ENCODE measurements at places on chromosomes 2 and 18.

GRCh38 chr2:151357359-151357758, at the start of gene TNFAIP6:
Gene TNFAIP6, plus strand, starts transcription at chr2:151357592. Its CDS starts 75 bp downstream, at chr2:151357667.
- no peak for DNase-seq

- DNase-seq, result no peak
Measured at GRCh38 chr18:78681396-78681795, 298.2 kb upstream of the SALL3 start.

DNA sequence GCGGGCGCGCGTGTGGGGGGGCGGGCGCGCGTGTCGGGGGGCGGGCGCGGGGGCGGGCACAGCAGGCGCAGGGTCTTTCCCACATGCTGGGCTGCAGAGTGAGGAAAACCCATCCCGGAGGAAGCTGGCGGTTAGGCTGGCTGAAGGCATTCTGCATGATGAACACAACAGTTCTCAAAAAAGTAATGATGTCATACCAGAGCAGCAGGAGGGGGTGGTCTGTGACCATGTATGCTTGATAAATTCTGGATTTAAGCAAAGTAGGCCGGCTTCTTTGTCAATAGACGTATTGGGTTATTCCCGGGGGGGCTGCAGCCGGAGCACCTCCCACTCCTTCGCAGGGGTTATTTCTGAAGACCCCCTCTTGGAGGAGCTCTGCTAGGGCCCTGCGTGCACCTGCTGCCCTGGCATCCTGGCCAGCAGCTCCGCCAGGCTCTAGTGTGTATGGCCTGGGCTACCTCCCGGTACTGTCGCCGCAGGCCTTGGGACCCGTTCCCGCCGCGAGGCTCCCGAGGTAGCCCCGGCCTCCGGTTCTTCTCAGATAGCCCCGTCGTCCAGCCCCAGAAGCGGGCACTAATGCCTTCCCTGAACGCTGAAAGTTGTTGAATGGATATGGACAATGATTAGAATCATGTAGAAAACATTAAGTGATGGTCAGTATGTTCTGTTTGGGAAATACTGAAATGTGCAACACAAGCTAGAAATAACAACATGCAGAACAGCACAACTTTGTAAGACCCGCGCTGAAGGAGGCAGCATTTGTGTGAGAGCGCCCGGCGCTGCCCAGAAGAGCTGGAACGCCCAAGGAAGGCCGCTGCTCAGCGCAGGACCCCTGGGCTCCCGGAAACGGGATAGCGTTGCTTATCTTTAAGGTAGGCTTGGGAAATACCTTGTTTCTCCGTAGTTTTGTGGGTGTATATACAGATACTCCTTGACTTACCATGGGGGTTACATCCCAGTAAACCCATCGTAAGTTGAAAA, 101.4 kb upstream of the RAB6C start:
- no peak for DNase-seq

GRCh38 chr2:182230561-182230960, 196.3 kb downstream of the PDE1A start:
- no peak for DNase-seq

DNA sequence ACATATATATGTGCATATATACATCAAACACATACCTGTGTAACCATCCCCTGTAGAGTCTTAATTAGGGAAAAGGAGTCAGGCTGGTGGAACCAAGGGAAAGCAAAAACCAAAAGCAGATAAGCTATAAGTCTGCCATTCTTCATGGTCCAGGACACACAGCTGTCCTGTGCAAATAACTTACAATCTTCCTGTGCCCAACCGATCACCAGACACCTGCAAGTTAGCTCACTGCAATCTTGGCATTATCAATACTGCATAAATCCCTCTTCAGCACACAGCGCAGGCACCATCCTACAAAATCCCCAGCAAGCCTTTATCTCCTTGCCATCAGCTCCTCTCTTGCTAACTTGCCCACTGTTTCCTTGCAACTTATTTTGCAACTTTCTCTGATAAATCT, 60.8 kb upstream of the DYNAP start:
- DNase-seq, result no peak

DNA sequence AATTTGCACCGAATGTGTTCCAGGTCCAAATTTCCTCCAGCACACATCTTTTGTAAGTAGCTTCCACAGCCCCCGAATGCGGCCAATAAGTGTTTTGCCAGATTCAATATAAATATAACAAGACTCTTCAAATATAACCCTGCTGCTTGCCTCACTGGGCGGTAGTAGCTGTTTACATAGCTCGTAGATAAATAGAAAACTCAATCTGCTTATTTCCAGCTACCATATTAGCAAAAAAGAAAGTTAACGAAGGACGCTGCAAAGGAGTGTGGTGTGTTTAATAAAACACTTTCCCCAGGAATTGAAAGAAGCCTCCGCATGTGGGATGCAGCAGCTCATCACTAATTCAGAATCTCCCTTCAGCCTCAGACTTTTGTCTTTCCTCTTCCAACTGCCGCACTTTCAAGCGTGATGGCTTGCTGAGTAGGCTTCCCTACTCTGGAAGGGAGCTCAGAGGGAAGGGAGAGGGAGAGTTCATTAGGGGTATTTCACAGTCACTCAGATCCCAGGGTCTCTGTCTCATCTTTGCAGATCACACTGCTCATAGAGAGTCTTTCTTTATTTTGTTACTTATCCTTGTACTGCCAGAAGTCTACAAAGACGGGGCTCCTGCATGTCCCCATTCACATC, 367.0 kb downstream of the RND3 start:
- DNase-seq, result no peak

- DNase-seq, result no peak
Measured at GRCh38 chr18:44716697-44717163, 36.0 kb downstream of the SETBP1 start.

Measured in stimulated activated CD8-positive, alpha-beta memory T cell treated with anti-CD3 and anti-CD28 coated beads, Interleukin-4, amount 100 ng/mL, for 1 hour (primary cell).